Fibroblast of skin of right quadriceps (primary cell): ENCODE measurements at places on chromosomes 3 and 15.

DNA sequence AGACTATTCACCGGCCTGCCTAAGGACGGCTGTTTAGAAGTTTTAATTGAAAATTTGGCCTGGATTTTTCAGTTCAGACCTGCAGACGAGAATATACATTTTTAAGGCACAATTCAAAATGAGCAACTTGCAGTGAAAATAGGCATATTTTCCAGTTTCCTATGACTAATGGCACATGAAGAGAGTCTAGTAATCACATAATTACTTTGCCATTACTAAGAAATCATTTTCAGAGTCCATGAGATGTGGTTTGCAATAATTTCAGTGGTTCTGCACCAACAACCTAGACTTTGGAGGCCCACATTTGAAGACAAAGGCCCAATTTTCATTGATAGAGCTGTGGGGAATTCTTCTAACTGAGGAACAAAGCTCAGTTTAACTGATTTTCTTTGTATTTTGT is 205.3 kb downstream of the SOX2 start:
- peak; percentile 41 for DNase-seq

DNA sequence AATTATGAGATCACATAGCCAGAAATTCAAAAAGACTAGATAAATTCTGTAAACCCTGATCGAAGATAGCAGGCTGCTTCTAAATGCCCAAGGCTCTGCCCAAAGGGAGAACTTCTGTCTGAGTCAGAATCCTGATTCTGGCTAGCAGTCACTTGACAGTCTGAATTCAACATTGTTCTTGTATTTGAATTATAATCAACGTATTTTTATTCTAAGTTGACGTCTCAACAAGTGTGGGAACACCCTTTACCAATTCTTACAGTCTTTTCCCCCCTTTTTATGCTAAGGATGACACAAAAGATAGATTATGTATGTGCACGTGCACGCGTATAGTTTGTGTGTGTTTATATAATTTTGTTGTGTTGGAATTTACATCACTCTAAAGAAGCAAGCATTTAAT is 552.8 kb downstream of the NAALADL2 start:
- no peak for DNase-seq

DNA sequence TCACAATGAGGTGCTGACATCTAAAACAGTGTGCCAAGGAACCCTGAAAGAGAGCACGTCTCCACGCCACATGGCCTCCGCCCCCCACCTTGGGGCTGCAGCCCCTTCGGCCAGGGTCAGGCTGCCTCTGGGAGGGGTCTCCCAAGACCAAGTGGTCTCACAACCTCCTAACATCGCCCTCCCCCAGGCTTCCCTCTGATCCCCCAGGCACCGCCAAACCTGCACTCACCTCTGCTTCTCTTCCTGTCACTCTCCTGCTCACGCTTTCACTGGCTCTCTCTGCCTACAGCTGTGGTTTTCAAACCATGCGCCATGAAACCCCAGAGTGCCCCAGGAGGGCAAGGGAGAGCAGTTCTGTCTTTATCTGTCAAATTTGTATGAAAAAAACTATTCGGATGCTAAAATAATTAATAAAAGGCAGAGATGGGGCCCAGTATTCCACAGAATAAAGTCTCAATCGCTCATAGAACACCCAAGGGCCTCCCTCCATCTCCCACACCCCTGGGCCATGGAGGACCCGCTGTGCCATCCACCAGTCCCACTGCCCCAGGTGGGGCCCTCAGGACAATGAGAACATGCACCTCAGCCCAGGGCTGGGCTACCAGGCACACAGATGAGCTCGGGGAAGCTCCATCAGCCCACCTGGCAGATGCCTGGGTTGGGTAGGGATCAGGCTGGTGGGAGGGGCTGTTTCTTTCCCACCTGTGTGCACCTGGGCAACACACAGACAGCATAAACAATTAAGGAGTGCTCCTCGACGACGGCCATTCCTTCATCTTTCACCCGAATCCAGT is 21.5 kb downstream of the CYFIP1 start:
- DNase-seq: no peak

DNA sequence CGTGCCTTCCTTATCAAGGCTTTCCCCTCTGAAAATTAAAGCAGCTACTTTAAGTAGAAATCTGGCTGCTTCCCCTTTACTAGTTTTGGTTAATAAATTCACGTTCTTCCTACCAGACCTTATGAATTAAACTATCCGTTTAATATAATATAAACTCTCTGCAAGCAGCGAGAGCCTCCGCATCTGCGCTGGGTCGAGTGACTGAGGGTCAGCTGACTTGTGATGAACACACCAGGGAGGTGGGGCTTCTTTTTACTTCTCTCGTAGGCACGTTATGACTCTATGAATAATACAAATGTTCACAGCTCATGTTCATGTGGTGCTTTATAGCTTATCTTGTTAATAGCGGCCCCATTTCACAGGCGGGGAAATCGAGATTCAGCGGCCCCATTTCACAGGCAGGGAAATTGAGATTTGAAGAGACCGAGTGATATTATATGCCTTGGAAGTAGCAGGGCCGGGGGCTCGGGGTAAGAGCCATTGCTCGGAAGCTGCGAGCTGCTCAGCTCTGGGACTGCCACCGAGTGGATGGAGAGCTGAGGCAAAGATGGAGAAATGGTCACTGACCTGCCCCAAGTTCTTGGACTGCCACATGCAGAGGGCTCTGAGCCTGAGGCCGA is 8.3 kb downstream of the MUC4 start:
- no peak for DNase-seq

GRCh38 chr15:44468709-44469385 is 41.4 kb downstream of the CTDSPL2 start:
- peak; percentile 68 for DNase-seq

DNA sequence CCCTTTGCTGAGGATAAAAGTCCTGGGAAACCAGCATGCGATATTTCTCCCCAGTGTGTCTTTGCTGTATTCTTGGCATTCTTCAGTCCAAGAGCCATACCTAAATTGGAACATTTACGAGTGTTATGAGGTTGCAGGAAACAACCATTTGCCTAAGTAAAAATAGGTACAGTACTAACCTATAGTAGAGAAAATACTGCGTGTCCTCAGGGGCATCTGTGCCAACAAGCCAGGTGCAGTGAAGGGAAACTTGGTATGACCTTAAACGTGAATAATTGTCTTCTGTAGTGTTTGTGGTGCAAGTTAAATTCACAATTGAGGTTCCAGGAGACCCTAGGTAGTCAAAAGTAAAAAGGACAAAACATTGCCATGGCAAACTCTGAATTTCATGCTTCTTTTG is 12.2 kb downstream of the IL5RA start:
- DNase-seq: no peak

- peak; percentile 45 for DNase-seq
These were observed 18.9 kb downstream of the MAP2K1 start for GRCh38 chr15:66405615-66406014.

GRCh38 chr3:143171141-143171980 is 51.8 kb downstream of the CHST2 start:
- peak; percentile 55 for DNase-seq

GRCh38 chr3:10224794-10225665 is 23.2 kb upstream of the TATDN2 start:
- DNase-seq: peak; percentile 67

- DNase-seq: no peak
These were observed 276.6 kb downstream of the UBE2E2 start for GRCh38 chr3:23479615-23480328.

- DNase-seq: no peak
These were observed 159.4 kb downstream of the SI start for GRCh38 chr3:164918905-164919304.

DNA sequence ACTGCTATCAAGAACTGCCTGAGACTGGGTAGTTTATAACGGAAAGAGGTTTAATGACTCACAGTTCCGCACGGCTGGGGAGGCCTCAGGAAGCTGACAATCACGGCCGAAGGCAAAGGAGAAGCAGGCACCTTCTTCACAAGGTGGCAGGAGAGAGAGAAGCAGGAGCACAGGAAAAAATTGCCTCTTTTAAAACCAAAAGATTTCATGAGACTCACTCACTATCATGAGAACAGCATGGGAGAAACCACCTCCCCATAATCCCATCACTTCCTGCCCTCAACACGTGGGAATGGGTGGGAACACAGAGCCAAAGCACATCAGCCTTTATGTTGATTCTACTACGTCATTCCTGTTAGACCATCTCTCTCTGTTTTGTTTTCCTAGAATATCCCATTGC is 650.9 kb upstream of the SEMA6D start:
- no peak for DNase-seq

DNA sequence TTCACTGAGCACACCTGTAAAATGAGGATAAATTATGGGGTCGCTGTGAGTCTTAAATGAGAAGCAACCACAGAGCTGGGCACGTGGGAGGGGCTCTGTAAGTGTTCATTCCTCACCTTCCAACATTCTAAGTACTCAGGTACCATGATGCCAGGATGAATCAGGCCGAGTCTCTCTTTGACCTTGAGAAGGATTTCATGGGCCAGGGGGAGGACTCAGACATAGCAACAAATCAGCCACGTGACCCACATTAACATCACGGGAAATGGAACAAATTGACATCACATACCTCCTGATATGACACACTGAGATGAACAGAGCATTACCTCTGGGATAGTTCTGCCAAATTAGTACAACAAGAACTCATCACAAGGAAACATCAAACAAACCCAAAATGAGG is 35.2 kb upstream of the USP3 start:
- DNase-seq: no peak

GRCh38 chr3:87037652-87038051 is 46.7 kb upstream of the VGLL3 start:
- DNase-seq: no peak

GRCh38 chr15:63232405-63232804 is 43.0 kb downstream of the RAB8B start:
- DNase-seq: no peak

DNA sequence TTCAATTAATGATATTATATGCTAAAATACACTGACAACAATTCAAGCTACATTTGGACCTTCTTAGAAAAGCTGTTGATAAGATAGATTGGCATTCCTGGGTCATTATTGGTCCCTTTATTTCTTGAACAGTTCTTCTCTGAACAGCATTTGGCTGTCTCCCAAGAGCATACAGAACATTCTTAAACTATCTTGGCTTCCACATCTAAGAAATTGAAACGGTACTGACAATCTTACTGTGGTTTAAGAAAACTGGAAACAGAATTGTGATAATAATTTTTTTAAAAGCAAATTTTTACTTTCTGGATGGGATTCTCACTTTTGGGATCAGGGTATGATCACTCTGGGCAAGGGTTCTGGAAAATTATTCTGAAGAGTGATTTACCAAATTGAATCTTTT is 161.7 kb upstream of the ZNF385D start:
- peak; percentile 78 for DNase-seq

- DNase-seq: no peak
These were observed 1.1 kb downstream of the IGDCC3 start for GRCh38 chr15:65376767-65377104.

GRCh38 chr15:87638554-87639083 is 617.9 kb downstream of the NTRK3 start:
- DNase-seq: no peak

GRCh38 chr15:52552303-52552702 is 16.5 kb downstream of the ARPP19 start:
- DNase-seq: no peak

DNA sequence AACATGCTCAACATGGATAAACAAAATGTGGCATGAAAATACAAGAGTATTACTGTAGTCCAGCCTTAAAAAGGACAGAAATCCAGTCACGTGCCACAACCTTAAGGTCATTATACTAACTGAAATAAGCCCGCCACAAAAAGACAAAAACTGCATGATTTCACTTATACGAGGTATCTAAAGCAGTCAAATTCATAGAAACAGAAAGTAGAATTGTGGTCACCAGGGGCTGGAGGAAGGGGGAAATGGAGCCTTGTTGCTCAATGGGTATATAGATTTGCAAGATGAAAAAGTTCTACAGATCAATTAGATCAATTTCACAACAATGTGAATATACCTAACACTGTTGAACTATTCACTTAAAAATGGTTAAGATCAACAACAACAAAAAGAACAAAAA is 7.4 kb downstream of the GLB1 start:
- no peak for DNase-seq

DNA sequence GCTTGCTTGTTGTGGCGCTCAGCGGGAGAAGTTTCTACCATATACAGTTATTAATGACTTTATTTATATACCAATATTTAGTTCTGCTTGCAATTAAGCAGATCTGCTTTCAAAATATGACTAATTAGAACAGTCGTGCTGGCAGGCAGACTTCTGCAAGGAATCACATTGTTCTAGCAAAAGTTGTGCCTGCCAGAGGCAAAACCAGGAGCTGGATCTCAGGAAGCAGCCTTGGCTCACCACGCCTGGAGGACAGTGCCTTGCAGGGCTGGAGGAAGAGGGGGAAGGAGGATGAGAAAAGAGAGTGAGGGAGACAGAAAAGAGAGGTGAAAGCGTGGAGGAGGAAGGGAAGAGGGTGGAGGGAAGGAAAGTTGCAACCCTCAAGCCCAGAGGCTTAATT is 160.3 kb downstream of the NUP210 start:
- DNase-seq: no peak

DNA sequence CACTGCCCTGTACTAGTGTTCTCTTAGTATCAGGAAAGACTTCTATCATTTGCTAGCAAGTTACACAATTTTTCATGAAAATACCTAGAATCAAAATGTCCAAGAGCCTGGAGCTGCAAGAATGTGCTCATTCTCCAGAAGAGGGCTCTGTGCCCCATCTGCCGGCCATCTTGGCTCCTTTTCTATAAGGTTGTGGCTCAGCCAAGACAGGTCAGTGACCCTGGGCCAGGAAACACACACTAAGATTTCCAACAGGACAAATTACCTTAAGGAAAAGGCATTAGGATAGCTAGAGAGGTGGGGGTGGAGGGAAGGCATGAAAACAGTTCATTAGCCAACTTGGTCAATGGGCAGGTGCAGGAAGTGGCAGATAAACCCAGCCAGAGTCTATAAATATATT is 20.7 kb downstream of the TIMP4 start:
- DNase-seq: peak; percentile 12

DNA sequence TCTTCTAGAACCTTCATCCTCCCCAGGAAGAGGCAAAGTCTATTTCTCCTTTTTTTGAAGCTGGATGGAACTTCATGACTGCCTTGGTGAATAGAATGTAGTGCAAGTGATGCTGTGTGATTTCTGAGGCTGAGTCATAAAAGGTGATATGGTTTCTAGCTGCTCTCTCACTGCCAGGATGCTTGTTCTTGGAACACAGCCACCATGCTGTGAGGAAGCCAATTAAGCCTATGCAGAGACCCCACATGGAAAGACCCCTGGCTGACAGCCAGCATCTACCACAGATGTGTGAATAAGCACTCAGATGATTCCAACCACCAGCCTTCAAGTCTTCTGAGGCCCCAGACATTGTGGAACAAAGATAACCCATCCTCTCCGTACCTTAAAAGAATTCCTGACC is 57.0 kb downstream of the ISL2 start:
- DNase-seq: peak; percentile 73
